ENCODE measurements at places on chromosomes 12 and 14. TPM values are rescaled to one million over a fixed set of nuclear protein-coding genes. Genes with fewer than 3 reads are reported as not detected.

Gene PROX2
- total RNA-seq, result not detected

Gene GPX2
- total RNA-seq, result 21.0 TPM

Gene DAO
- not detected for total RNA-seq

Gene BDKRB2
- 10.5 TPM for total RNA-seq

Gene PGF
- total RNA-seq, result 7.3 TPM

Gene CCDC198
- total RNA-seq, result 2.0 TPM

Gene ZBTB42
- 3.5 TPM for total RNA-seq

Gene KRT80
- 1.7 TPM for total RNA-seq

Gene AQP6
- total RNA-seq, result 0.26 TPM

Gene LRRC10
- not detected for total RNA-seq
